SJSA1 (cell line): ENCODE measurements at places on chromosomes 3 and 15.

GRCh38 chr3:100798012-100798411 lies 88.7 kb downstream of the TFG start:
- DNase-seq, result no peak

DNA sequence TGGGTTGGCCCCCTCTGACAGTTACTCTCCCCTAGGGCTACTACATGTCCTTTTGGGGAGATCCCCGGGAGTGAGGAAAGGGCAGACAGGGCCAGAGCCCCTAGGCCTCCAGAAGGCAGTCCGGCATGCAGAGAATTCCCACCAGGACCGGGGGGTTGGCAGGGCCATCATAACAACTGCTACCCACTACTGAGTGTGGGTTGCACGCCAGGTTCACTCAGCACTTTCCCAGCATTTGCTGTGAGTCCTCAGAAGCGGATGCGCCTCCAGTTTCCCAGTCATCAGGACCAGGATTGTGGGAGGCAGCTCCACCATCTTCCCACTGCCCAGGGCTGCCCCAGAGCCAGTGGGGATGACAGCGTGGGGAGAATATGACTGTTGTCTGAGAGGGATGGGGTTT lies 51.2 kb upstream of the HERC1 start:
- DNase-seq, result no peak

DNA sequence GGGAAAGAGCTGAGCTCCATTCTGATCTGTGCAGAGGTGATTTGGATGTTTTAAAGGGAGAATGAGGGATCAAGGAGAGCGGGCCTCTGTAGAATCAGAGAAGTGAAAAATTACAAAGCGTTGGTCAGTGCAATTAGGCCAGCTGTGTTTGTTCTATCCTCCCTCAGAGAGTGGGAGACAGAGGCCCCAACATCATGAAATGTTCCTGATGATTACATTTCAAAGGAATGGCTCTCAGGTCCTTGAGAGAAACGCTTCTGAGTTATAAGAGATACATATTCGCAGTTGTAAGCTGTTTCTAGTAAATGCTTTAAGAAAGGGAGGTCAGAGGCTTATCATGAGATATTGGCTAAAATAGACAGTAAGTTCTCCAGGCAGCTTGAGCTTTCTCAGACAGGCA lies 15.7 kb upstream of the CAND2 start:
- DNase-seq, result no peak

GRCh38 chr3:176872771-176873209 lies 324.5 kb downstream of the TBL1XR1 start:
- DNase-seq, result no peak

- no peak for DNase-seq
Observed at GRCh38 chr3:66259566-66260255, 38.9 kb downstream of the SLC25A26 start.

DNA sequence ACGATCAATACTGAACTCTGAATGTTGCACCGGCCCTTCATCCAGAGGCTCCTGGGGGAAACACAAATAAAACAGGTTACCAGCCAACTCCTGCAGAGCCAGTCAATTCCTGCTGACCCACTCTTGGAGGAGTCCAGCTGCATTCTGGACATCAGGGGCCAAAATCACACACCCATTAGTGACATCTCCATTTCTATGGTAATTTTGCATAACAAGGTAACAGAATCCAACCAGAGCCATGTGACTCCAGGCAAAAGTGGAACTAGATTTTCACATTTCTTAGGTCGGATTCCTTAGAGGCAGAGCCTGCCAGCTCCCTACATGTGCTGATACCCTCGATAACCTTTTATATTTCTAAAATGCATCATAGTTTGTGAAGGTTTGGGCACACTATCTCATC lies 119.2 kb upstream of the CTNNB1 start:
- no peak for DNase-seq

GRCh38 chr15:55768670-55769185 lies 25.8 kb upstream of the PRTG start:
- DNase-seq, result no peak

DNA sequence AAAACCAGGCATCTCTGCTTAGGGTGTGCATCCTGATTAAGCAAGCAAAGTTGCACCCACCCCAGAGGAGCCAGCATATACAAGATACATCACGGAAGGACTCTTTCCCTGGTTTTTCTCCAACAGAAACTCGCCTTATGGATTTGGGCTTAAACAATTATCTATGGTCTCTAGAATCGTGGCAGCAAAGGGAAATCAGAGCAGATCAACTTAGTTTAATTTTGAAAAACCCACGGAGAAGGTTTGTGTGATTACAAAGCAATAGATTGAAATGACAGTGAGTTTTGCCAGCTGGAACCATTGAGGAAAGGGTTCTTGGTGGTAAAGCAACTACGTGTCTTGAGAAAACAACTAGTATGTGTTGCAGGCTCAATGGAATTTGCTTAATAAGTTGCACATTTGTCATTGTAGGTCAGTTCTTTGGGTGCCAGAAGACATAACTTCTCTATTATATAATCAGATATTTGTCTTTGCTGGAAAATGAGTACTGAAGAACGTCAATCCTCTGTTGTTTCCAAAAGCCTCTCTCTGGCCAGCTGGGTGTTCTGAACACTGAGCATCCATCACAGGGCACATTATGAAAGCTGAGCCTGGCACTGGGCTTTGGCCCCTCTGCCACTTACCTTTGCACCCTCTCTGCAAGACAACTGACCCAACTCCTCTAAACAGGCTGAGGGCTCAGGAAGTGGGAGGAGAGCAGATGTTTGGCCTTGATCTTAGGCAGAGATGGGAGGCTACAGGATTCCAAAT lies 75.7 kb upstream of the FBN1 start:
- DNase-seq, result no peak

GRCh38 chr3:171901615-171902312 lies 58.6 kb downstream of the TMEM212 start:
- DNase-seq, result no peak

DNA sequence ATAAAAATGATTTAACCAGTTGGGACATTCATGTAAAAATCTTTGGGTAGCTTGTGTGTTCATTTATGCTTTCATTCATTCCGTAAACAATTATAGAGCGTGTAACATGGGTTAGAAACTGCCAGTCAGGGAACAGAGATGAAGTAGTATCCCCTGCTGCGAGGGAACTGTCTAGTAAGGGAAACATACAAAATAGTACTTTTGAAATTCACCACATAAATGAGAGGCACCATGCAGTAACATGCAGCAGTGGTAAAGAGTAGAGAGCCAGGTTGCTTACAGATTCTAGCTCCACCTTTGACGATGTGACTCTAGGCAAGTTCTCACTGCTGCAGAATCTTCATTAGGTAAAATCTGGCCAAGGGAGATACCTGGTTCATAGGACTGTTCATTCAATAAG lies 938 bp downstream of the DZIP3 start:
- DNase-seq, result no peak

DNA sequence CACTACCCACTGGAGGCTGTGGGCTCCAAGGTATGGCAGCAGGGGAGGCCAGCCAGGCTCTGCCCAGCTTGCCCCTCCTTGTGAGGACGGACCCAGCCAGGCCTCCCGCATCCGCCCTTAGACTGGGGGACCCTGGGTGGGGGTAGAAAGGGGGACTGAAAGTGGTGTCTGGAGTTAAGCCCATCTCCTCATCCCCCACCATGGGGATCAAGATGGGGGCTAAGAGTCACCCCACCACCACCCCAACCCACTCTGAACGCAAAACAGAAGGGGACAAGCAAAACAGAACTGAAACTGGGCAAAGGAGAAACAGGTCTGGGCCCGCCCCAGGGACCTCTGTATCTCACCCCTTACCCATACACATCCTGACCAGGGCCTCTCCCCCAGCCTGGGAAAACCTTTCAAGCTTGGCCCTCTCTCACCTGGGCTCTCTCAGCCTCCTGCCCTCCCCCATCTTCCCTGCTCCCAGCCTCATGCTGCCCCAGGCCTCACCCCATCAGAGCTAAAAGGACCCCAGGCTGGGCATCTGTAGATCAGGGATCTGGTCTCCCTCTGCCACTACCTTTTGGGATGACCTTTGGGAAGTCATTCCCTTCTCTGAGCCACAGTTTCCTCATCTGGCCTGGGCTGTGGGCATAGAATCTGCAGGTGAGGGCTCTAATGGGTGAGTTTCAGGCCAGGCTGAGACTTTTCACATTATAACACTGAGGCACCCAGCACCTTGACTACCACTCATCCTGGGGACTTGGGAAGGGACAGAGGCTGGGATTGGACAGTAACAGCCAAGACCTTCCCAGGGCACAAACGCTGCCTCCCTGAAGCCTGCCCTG lies 30.0 kb upstream of the CYP11A1 start:
- no peak for DNase-seq

DNA sequence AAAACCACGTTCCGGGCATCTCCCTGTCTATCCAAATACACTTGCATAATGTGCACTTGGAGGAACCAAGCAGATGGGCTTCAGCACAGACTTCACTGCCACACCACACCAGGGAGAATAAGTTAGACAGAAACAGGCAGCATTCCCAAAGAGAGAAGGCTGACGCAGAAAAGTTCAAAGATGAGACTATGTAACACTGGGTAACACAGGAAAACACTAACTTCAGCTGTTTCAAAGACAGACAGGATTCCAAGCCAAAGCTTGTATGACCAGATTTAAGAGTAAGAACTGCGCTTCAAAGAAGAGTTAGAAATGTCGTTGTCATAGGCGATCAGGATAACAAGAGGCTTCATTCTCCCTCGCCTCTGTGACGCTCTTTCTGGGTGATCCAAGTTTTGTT lies 19.9 kb downstream of the SLC51A start:
- no peak for DNase-seq

DNA sequence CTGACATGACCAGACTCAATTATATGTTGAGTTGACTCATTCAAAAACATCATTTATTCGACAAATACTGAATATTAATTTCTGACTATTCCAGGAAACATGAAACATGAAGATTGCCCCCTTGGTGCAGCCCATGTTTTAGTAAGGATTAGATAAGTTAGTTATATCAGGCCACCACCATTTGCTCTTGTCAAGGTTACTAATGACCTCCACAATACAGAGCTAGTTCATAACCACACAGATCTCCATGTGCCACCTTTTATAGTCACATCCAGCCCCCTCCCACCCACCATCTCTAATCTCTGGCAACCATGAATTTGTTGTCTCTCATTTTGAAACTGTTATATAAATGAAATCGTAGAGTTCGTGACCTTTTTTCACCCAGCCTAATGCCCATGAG lies 15.7 kb downstream of the KLHL18 start:
- DNase-seq, result no peak

DNA sequence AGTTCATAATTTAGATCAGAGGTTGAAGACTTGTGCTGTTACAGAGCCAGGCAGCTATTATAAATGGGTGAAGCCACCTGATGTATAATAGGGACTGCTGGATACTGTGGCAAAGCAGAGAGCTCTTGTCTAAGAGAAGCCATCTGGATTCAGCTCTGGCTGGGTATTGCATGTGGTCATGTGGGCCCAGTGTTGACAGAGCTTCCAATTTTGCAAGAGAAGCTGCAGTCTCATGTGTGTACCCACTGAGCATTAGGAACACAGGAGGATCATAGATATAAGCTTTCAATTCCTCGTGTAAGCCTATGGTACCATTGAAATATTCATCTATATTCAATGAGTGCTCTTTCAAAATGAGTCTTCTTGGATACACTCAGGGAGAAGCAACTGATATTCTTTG lies 303.9 kb upstream of the SLCO3A1 start:
- no peak for DNase-seq

- no peak for DNase-seq
Observed at GRCh38 chr3:64265646-64266045, 40.4 kb upstream of the PRICKLE2 start.

- DNase-seq, result no peak
Observed at GRCh38 chr3:183317886-183318865, 65.1 kb downstream of the B3GNT5 start.

DNA sequence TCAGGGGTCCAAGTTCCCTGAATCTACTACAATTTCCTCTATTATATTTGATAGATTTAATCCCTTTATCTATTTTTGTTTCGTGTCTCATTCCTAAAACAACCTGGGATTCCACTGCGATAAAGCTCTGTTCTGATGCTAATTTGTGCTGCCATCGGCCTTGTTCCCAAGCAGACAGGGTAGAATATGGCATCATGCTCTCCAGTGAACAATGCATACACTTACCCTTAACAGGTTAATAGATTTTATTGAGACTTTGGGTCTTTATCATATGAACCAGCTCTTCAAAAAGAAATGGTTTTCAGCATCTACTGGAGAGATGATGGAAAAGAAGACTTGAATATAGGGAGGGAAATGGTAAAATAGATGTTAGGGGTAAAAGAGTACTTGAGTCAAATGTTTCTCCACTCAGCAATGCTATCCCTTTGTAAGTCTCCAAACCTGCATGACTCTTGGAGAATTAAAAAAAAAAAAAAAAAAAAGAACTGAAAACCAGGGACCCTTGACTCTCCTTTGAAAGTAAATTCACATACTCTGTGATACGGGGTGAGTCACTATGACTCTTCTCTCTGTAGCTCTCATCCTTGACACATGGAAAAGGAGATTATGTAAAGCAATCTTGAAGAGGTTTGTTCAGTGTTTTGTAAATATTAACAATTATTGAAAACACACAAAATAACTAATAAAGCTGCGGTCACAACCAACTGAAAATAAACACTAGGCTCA lies 268.8 kb downstream of the ZBTB20 start:
- no peak for DNase-seq

DNA sequence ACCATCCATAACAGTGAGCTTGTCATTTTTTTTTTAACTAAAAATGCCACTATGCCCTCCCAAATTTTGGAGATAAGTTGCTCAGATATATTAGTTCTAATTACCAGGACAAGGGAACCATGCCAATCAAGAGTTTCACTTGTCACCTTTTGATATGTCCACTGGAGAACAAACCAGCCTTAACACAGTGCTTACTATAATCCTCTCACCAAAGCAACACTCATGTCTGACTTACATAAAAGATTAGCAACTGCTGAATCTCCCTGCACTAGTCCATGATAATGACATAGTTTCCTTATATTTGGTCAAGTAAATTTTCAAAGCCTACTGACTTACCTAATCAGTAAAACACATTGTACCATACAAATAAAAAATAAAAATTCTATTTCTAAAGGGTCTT lies 44.4 kb downstream of the TTBK2 start:
- no peak for DNase-seq
